Skeletal muscle tissue (tissue), 5 donors: ENCODE measurements at places on chromosomes 7 and 10. TPM values are rescaled to one million over a fixed set of nuclear protein-coding genes. Genes with fewer than 3 reads are reported as not detected.

PON3 gene
- 5.2 TPM for total RNA-seq

OGA gene
- 148 TPM for total RNA-seq

CAMK2B gene
- 4.7 TPM for total RNA-seq

OR9A2 gene
- total RNA-seq: not detected

CNPY1 gene
- total RNA-seq: 0.52 TPM

VAX1 gene
- not detected for total RNA-seq

KCND2 gene
- 2.6 TPM for total RNA-seq

VWA2 gene
- not detected for total RNA-seq

SHH gene
- total RNA-seq: not detected

C10orf95 gene
- total RNA-seq: not detected

ADAM22 gene
- total RNA-seq: 9.9 TPM

SAMD9L gene
- 4.2 TPM for total RNA-seq
